ENCODE measurements at places on chromosomes 7 and 10.

DNA sequence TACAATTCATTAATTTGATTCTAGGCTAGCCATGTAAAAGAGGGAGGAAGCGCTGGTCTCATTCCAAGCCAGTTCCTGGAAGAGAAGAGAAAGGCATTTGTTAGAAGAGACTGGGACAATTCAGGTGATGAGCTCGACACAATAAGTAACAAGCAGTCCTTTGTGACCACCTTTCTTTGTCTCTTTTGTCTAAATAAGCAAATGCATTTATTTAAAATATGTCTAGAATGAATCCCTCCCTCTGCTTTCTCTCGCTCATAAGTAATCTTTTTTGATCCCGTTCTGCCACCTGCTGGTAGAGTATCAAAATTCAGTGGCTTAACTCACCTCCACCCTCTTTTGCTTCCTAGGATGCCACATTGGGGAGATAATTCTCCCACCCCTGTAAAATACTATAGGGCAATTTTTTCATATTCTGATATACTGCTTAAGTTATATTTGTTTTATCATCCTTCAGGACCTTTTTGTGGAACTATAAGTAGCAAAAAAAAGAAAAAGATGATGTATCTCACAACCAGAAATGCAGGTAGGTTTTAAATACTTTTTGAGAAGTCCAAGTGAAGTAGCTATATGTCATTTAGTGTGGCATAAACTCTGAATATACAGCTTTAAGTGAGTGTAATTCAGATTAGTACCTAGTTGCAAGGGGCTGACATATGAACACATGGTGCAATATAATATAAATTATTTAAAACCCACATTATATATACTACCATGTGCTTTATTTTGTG, 91.5 kb downstream of the GSDME start:
- DNase-seq: no peak

DNA sequence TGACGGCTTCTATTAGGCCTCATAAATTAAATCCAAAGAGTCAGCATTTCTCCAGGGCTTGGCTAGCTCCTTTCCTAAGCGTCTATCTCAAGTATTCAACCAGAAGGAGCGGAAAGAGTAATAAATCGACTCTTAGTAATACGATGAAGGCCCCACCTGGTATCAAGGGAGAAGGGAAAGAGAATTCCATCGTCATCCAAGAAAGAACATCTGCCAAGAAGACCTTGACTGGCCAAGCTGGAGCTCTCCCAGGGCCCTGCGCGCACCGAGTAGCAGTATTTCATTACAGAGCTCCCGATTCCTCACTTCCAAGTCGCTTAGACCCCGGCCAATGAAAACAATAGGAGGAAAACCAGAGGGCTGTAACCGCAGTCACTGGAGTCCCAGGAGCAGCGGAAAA, 178.0 kb upstream of the FRMD4A start:
- DNase-seq: no peak

DNA sequence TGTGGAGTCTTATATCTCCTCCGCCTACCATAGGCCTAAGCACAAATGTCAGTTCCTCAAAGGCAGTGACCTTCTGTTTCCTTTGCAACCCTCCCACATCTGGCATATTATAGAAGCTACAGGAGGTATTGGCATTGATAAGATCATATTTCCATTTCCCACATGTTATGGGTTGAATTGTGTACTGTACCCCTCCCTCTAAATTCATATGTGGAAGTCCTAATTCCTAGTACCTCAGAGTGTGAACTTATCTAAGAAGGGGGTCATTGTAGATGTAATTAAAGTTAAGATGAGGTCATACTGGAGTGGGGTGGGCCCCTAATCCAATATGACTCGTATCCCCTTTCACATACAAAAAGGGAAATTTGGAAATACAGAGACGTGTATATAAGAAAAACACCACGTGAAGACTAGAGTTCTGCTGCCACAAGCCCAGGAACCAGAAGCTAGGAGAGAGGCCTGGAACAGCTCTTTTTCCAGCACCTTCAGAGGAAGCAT, 6.1 kb upstream of the LAMB4 start:
- no peak for DNase-seq

DNA sequence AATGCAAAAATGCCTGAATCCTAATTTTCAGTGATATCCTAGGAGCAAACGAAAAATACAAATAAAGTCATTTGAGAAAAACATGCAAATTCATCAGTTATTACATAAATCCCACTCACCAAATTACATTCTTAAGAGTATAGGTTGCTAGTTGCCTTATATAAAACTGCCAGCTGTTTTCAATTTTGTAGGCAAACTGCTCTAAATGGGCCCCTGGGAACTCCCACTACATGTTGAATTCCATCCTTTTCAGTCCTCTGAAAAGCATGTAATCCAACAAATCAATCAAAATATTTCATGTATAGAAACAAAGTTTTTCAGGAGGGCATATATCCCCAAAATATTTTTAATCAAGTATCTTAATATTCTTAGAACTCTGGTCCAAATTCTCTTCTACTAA, 2.1 kb upstream of the JMJD1C start:
- no peak for DNase-seq

DNA sequence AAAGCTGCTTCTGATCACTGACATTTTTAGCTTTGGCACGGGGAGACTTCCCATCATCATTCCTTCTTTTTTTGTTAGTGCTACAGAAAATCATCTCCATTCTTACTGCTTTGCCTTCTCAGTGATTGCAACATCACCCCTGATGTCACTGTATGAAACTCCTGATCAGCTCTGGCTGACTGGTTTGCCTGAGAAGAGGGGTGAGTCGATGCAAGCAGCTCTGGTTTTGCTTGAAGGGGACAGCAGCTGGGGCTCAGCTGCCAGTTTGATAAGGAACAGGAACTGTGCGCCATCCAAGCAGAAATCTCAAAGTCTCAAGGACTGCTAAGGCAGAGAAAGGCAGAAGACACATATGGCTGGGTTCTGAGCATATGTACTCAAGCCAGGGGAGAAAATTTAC, 808.5 kb upstream of the CELF2 start:
- no peak for DNase-seq

DNA sequence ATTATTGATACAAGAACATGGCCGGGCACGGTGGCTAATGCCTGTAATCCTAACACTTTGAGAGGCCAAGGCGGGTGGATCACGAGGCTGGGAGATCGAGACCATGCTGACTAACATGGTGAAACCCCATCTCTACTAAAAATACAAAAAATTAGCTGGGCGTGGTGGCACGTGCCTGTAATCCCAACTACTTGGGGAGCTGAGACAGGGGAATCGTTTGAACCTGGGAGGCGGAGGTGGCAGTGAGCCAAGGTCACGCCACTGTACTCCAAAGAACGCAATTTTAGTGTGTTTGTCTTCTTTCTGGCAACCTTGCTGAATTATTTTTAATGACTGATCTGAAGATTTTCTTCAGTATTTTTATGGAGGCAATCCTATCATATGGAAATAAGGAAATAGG, 46.2 kb downstream of the IDE start:
- DNase-seq: no peak

Data from ecto neural progenitor cell (in vitro differentiated cells).